Neural progenitor cell (in vitro differentiated cells): ENCODE measurements at places on chromosomes 5 and 9. TPM values are rescaled to one million over a fixed set of nuclear protein-coding genes. Genes with fewer than 3 reads are reported as not detected.

- H3K4me1 ChIP-seq: peaks cover 4% of the 10 kb centered on the region
- H3K36me3 ChIP-seq: no peaks in the 10 kb centered on the region
- no peak overlapping the region for H3K4me3 ChIP-seq
- H3K27ac ChIP-seq: no peak overlapping the region
- H3K27me3 ChIP-seq: no peaks in the 10 kb centered on the region
- DNase-seq: no peak
Measured at GRCh38 chr9:112831281-112831851, 59.3 kb downstream of the SLC46A2 start.

DNA sequence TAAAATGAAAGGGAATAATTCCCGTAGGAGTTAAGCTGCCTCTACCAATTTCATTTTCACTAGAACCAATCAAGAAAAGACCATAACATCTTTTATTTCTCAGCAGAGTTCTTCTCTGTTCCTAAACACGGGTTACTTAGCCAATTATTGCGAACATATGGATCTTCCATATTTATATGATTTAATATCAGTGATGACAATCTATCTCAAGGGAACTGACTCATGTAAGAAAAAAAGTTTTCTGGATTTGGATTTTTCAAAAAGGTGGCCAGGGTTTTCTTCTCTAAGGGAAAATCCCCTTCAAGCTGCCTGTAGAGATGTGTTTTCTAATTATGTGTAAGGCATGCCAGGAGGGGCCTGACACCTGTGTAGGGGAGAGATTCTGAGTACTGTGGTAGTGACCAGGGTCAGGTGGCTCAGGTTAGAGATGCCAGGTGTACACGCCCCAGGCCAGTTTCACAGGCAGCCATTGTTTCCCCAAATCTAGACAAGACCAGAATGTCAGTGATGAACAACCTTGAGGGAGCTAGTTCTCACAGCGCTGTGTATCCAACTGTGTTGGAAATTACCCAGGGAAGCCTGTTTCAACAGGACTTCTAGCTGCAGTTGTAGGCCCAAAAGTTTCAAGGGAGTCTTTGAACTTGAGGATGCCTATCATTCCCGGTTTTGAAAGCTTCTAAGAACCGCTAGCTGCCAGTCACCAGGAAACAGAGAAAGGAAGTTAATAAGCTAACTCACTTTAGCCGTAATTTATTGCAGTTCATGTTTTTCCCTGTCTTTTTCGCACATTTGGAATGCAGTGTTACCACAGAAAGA lies 572.5 kb upstream of the RGMB start:
- H3K4me3 ChIP-seq: no peak overlapping the region
- no peak for DNase-seq
- no peaks in the 10 kb centered on the region for H3K4me1 ChIP-seq
- no peaks in the 10 kb centered on the region for H3K27me3 ChIP-seq
- H3K27ac ChIP-seq: no peak overlapping the region
- no peaks in the 10 kb centered on the region for H3K36me3 ChIP-seq

SPATA31E1 gene
- total RNA-seq: not detected in 2 replicates

DNA sequence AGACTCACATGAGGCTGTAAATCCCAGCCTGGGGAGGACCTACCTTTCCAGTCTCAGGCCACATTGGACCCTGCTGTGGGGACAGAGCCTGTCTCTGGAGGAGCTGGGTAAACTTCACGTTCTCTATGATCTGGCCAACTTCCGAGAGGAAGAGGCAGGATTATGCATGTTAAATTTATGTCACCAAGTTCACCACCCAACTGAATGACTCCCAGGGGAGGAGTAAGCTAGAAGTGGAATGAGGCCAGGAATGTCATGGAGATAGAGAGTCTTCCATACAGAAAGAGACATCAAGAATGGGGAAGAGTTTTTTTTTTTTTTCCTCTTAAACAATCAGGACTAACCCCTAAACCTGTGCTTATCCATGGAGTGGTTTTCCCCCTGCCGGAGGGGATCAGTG lies 90.3 kb upstream of the PALM2AKAP2 start:
- no peaks in the 10 kb centered on the region for H3K4me1 ChIP-seq
- H3K4me3 ChIP-seq: no peak overlapping the region
- H3K27me3 ChIP-seq: no peaks in the 10 kb centered on the region

DMGDH gene
- 0.32 and 1.4 TPM in 2 replicates for total RNA-seq

DNA sequence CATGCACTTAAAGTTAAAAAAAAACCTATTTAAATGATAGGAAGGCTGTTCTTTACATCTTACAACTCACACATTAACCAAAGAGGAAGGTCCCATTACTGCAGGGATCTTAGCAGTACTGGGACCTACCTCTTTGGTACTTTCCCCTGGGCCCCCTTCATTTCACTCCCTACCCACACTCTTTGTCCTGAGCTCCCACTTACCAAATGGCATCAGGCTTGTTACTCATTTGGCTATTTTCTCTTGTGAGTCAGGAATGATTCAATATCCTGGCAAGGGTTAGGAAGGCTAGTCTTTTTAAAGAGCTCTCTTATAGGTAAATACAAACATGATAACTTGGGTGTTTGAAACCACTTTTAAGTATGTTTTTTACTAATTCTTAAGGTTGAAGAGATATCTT lies 117.4 kb upstream of the ELL2 start:
- no peaks in the 10 kb centered on the region for H3K4me1 ChIP-seq
- H3K36me3 ChIP-seq: no peaks in the 10 kb centered on the region
- DNase-seq: no peak
- H3K4me3 ChIP-seq: no peak overlapping the region
- no peaks in the 10 kb centered on the region for H3K27me3 ChIP-seq

PDZD2 gene
- total RNA-seq: 1.1 and 1.4 TPM in 2 replicates

DNA sequence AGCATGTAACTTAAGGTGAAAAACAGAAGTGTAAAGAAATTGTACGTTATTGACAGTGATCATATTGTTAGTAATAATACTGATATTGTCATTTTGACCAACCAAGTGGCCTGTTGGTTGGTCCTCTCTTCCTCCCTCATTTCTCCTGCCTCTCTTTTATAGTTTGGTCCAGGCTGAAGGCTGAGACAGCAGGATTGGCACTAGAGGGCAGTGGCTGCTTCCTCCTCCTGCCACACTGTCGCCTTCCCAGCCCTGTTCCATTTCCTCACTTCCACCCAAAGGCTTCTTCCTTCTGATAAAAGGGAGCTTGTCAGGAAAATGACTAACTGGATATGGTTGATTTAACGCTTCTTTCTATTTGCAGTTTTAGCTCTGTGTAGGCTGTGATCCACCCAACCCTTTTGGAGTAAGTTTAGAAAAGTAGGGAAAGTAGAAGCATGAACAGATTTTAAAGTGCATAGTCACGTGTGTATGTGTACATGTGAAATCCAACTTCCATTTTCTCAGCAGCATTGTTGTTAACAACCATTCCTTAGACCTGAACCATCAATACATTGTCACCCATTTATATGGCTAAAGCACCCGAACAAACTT lies 35.6 kb downstream of the PTCD2 start:
- H3K36me3 ChIP-seq: no peaks in the 10 kb centered on the region
- peak; percentile 61 for DNase-seq
- H3K27ac ChIP-seq: no peak overlapping the region
- no peaks in the 10 kb centered on the region for H3K27me3 ChIP-seq

GRCh38 chr5:69449511-69449910 lies 34.6 kb downstream of the MARVELD2 start:
- no peaks in the 10 kb centered on the region for H3K36me3 ChIP-seq
- no peak for DNase-seq
- H3K4me3 ChIP-seq: no peak overlapping the region
- H3K4me1 ChIP-seq: peaks cover 5% of the 10 kb centered on the region

IL33 gene
- not detected in 2 replicates for total RNA-seq

DNA sequence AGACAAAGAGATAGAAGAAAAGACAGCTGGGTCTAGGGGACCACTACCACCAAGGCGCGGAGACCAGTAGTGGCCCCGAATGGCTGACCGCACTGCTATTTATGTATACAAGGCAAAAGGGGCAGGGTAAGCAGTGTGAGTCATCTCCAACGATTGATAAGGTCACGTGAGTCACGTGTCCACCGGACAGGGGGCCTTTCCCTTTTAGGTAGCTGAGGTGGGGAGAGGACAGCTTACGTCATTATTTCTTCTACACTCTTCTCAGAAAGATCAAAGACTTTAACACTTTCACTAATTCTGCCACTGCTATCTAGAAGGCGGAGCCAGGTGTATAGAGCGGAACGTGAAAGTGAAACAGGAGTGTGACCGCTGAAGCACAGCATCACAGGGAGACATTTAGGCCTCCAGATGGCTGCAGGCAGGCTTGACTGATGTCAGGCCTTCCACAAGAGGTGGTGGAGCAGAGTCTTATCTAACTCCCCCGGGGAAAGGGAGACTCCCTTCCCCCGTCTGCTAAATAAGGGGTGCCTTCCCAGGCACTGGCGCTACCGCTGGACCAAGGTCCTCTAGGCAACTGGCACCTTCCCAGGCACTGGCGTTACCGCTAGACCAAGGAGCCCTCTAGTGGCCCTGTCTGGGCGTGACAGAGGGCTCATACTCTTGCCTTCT lies 6.1 kb upstream of the PRR16 start:
- H3K27ac ChIP-seq: no peak overlapping the region
- no peaks in the 10 kb centered on the region for H3K36me3 ChIP-seq
- H3K4me1 ChIP-seq: peaks cover 11% of the 10 kb centered on the region
- DNase-seq: peak; percentile 73
- peaks cover 3% of the 10 kb centered on the region for H3K27me3 ChIP-seq

FAM221B gene
- not detected in 2 replicates for total RNA-seq

DNA sequence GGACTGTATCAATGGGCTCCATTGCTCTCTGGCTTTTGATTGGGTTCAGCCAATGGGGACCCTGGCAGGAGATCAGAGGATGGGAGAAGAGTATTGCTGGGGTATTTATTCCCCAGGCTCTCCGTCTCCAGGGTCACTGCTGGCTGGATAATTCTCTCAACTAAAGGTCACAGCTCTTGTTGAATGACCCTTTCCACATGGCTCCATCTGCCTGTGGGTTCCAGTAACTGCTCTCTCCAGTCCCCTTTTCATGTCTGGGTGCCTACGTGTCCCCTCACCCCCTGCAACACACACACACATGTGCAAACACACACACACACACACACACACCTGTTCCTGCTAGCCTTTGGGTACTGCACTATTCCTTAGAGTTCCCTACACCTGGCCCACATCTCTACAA lies 53.9 kb upstream of the RIC1 start:
- H3K27ac ChIP-seq: no peak overlapping the region
- H3K36me3 ChIP-seq: no peaks in the 10 kb centered on the region
- H3K27me3 ChIP-seq: no peaks in the 10 kb centered on the region

DNA sequence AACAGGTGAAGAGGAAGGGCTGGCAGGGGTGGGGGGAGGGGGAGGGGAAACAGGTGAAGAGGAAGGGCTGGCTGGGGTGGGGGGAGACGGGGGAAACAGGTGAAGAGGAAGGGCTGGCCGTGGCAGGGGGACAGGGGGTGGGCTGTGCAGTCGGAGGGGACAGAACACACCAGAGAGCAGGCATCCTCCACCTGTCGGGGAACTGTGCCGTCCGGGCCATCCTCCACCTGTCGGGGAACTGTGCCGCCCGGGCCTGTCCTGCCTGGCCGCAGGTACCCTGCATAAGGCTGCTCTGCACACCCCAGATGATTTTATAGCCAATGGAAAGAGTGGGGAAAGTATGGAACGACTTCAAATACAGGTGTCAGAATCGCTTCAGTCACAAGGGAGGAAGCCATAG lies 32.5 kb upstream of the PPP1R26 start:
- H3K27me3 ChIP-seq: no peaks in the 10 kb centered on the region
- no peak overlapping the region for H3K27ac ChIP-seq
- no peak for DNase-seq
- H3K4me1 ChIP-seq: peaks cover 4% of the 10 kb centered on the region
- H3K4me3 ChIP-seq: no peak overlapping the region

ARSI gene
- 4.2 and 13.1 TPM in 2 replicates for total RNA-seq

GRCh38 chr9:71004196-71004595 lies 117.2 kb downstream of the TRPM3 start:
- no peak overlapping the region for H3K4me3 ChIP-seq
- peak; percentile 15 for DNase-seq
- H3K27ac ChIP-seq: no peak overlapping the region
- H3K27me3 ChIP-seq: no peaks in the 10 kb centered on the region

DNA sequence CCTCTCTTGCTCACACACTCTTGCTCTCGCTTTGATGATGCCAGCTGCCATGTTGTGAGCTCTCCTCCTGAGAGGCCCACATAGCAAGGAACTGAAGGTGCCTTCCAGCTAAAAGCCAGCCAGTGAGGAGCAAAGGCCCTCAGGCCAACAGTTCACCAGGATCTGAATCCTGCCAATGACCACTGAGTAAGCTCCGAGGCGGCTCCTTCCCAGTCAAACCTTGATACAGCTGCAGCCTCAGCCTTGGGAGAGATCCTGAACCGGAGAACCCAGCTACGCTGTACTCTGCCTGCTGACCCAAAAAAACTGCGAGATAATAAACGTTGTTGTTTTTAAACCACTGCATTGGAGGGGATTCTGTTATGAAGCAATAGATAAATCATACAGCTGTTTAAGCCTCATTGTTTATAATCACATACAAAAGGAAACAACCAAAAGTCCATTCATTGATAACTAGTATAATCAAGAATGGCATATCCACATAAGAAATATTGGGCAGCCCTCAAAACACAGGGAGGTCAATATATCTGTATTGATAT lies 49.0 kb upstream of the IFNK start:
- H3K4me1 ChIP-seq: peaks cover 40% of the 10 kb centered on the region
- DNase-seq: no peak
- no peaks in the 10 kb centered on the region for H3K27me3 ChIP-seq
- H3K27ac ChIP-seq: no peak overlapping the region
- no peak overlapping the region for H3K4me3 ChIP-seq

MRRF gene
- total RNA-seq: 22.1 and 44.4 TPM in 2 replicates

DNA sequence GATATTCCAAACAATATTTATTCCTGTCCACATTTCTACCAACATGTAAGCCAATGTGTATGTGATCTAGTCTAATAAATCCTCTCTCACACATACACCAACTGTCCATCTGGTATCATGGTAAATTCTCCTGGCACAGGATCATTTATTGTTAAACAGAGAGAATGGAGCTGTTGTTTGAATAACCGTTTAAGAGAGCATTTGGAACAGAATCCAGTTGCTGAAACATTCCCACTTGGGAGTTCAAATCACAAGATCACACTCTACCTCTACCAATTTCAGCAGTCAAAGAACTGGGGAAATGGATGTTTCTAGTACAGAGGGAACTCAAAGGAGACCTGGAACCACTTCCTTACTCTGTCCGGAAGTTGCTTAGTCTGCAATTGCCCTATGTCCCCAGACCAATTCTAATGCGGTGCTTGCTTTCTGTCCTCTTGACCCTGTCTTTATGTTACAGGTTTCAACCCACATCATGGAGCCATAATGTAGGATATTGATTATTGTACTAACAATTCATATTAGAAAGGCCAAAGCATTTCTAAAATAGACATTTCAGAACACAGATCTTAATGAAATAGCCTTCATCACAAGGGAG lies 488.4 kb downstream of the SEMA5A start:
- H3K36me3 ChIP-seq: no peaks in the 10 kb centered on the region
- H3K4me1 ChIP-seq: no peaks in the 10 kb centered on the region
- no peak overlapping the region for H3K27ac ChIP-seq

SLIT3 gene
- total RNA-seq: 0.22 and 0.28 TPM in 2 replicates

GRCh38 chr9:69599232-69599971 lies 72.8 kb downstream of the APBA1 start:
- H3K4me1 ChIP-seq: no peaks in the 10 kb centered on the region
- H3K36me3 ChIP-seq: no peaks in the 10 kb centered on the region
- no peak overlapping the region for H3K27ac ChIP-seq
- H3K27me3 ChIP-seq: no peaks in the 10 kb centered on the region
- no peak overlapping the region for H3K4me3 ChIP-seq

GRCh38 chr9:133956520-133957076 lies 35.5 kb downstream of the VAV2 start:
- H3K27me3 ChIP-seq: no peaks in the 10 kb centered on the region
- peaks cover 52% of the 10 kb centered on the region for H3K4me1 ChIP-seq
- peak overlapping the region; percentile 35 for H3K4me3 ChIP-seq
- H3K27ac ChIP-seq: no peak overlapping the region
- peak; percentile 37 for DNase-seq

GRIN3A gene
- total RNA-seq: not detected in 2 replicates

BTNL8 gene
- total RNA-seq: 0.22 and 0.34 TPM in 2 replicates
